ENCODE measurements at places on chromosomes 11 and 22.

GRCh38 chr11:121613724-121614123 lies 161.0 kb upstream of the SORL1-AS1 start:
- no peak for DNase-seq

- no peak for DNase-seq
Observed at GRCh38 chr11:35554491-35555437, 29.3 kb upstream of the PAMR1 start.

DNA sequence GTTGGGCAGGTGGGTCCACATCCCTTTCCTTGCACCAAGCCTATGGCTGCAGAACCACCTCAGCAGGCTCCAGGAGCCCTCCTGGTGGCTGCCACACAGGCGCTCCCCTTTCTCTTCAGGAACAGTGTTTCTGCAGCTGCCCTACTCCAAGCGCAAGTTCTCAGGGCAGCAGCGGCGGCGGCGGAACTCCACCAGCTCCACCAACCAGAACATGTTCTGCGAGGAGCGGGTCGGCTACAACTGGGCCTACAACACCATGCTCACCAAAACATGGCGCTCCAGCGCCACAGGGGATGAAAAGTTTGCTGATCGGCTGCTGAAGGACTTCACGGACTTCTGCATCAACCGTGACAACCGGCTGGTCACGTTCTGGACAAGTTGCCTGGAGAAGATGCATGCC lies 38.2 kb upstream of the YWHAH start:
- DNase-seq, result no peak

- DNase-seq, result no peak
Observed at GRCh38 chr11:129896062-129896461, 684 bp upstream of the NFRKB start.

All from activated CD4-positive, alpha-beta T cell treated with anti-CD3 and anti-CD28 coated beads, Interleukin-2, amount 50 U/mL, for 4 hours (primary cell).